ENCODE measurements at places on chromosomes 11 and 22.

- DNase-seq, result no peak
Observed at GRCh38 chr22:39777716-39778454, 115.7 kb downstream of the ENTHD1 start.

GRCh38 chr11:90947930-90948329 lies 725.1 kb upstream of the CHORDC1 start:
- DNase-seq, result no peak

DNA sequence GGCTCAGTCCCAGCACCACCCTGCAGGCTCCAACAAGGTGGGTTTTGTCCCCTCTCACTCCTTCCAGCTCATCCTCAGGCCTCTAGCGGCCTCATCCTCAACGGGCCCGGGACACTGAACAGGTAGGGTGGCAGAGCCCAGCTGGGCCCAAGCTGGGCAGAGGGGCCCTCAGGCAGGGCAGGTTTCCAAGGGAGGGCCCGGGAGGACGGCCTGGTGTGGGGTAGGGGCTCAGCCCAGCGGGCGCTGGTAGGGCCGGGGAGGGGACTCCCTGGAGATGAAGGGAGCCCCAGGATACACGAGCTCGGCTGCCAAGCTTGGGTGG lies 2.5 kb upstream of the IFITM10 start:
- no peak for DNase-seq

- no peak for DNase-seq
Observed at GRCh38 chr11:45150301-45150700, 3.9 kb downstream of the PRDM11 start.

- DNase-seq, result no peak
Observed at GRCh38 chr22:43837666-43838065, 24.6 kb downstream of the SULT4A1 start.

GRCh38 chr11:96188243-96189006 lies 154.6 kb downstream of the MAML2 start:
- DNase-seq, result peak; percentile 22

DNA sequence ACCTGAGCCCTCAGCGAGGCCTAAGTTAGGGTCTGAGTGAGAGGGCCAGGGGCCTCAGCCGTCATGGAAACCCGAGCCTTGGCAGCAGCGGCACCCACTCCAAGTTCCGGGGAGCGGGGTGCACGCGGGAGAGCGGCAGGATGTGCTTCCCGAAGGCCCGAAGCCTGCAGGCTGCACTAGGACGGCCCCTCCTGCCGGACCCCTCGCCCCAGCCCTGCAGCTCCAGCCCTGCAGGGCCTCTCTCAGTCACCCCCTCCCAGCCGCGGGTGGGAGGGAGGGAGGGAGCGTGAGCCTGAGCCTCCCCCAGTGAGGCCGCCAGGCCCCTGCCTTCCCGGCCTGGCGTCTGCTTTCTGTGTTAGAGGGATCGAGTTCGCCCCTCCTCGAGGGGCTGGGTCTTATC lies 22.6 kb downstream of the MRPL23 start:
- no peak for DNase-seq

- no peak for DNase-seq
Observed at GRCh38 chr11:134572741-134573675, 161.0 kb upstream of the B3GAT1 start.

GRCh38 chr11:101759771-101760450 lies 154.9 kb upstream of the CEP126 start:
- no peak for DNase-seq

DNA sequence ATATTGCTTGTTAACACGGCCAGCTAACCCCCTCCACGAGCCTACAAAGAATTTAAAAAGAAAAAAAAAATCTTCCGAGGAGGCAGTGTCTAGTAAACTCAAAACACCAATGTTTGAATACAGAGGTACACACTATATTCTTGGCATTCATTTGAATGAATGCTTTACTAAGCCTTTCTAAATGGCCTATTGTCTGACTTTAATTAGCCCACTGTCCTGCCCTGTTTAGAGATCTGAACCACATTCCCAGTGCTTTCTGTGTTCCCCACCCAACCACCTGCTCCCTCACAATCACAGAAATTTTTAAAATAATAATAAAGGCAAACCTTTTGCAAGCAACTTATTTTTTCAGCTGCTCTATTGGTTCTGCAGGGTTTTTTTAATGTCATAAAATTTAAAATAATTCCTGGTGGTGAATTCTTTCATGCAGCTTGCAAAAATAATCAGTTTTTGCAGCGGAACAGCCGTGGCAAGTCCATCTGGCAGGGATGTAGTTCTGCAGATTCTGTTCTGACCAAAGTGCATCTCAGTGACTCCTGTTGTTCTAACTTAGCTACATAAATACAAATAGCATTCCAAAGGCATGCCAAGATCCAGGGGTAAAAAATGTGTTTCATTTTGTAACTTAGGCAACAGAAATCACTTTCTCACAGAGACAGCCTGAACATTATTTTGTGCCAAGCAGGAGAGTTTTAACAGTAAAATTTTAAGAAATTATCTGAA lies 23.8 kb downstream of the POU2AF2 start:
- no peak for DNase-seq

- DNase-seq, result no peak
Observed at GRCh38 chr11:120597250-120598215, 86.0 kb downstream of the GRIK4 start.

GRCh38 chr11:22671751-22672150 lies 5.3 kb downstream of the GAS2 start:
- no peak for DNase-seq

DNA sequence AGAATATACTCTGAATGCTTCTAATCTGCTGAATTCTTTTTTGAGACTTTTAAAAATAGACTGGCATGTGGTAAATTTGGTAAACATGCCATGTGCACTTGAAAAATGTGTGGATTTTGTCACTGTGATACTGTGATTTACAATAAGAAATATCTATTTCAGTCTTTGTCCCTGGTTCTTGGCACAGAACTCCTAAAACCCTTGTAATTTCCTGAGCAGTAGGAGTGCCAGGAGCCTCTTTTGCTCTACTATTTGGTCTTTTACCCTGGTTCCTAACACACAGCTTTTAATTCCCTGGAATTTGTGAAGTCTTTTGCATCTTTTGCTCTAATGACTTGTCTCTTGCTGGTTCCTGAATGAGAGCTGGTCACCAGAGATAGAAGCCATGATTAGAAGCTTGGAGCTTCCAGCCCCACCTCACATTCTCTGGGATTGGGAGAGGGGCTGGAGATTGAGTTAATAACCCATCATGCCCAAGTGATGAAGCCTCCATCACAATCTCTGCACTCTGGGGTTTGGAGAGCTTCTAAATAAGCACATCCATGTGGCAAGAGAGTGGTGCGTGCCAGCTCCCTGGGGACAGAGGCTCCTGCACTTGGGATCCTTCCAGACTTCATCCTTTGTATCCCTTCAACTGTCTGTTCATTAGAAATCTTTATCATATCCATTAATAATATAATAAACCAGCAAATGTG lies 27.2 kb upstream of the SYT13 start:
- no peak for DNase-seq

DNA sequence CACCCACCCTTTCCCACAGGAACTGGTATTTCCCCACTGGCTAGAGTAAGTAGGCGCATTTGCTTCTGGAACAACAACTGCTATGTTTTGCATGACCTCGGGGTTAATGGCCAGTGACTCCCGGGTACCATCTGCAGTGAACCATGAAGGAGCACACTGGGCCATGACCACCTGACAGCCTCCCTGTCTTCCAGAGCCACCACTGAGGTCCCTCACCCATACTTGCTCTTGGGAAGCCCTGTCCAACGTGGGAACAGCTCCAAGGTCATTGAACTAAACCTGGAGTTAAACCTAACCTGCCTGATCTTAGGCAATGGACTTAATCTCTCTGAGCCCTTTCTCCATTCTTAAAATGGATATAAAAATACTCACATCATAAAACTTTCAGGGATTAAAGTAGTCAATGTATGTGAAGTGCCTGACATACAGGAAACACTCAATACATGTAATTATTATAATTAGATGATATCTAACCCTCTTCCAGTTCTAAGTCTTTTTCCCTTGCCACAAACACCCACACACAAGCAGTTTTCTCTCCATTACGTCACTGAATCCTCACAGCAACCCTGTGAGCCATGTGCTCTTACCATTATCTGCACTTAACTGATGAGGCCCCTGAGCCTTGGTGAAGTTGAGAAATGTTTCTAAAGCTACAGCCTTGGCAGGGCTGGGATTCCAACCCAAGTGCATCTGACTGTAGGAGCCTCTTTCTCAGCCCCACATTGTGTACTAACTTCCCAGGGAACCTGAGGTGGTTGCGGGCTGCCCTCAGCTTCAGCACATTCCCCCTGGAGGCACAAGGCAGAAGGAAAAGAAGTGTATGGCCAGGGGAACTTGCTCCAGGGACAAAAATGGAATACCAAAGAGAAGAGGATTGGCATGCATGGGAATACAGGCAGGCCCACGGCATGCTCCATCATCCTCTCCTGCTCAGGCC lies 74.5 kb upstream of the NCAM1 start:
- DNase-seq, result no peak
